ENCODE measurements at places on chromosomes 16 and 17. TPM values are rescaled to one million over a fixed set of nuclear protein-coding genes. Genes with fewer than 3 reads are reported as not detected.
A peak's percentile ranks its signal among the peaks of the same experiment; 100 is the strongest.

DNA sequence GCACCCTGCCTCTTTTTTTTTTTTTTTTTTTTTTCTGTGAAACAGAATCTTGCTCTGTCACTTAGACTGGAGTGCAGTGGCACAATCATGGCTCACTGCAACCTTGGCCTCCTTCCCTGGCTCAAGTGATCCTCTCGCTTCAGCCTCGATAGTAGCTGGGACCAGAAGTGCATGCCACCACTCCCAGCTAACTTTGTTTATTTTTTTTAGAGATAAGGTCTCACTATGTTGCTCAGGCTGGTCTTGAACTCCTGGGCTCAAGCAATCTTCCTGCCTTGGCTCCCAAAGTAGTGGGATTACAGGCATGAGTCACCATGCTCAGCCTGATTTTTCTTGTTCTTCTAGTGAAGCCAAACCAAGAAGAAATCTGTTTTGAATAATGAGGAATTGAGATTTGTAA lies 25.0 kb downstream of the CDK12 start:
- peaks cover 35% of the 10 kb centered on the region for H3K36me3 ChIP-seq
- peak overlapping the region; percentile 65 for H3K27ac ChIP-seq

GRCh38 chr16:1991948-1992703 lies 2.4 kb downstream of the SYNGR3 start:
- H3K4me1 ChIP-seq, result peaks cover 17% of the 10 kb centered on the region
- peak; percentile 98 for DNase-seq
- peak overlapping the region; percentile 62 for H3K4me3 ChIP-seq
- H3K36me3 ChIP-seq, result peaks cover 2% of the 10 kb centered on the region
- H3K27ac ChIP-seq, result no peak overlapping the region

- no peak for DNase-seq
- peak overlapping the region; percentile 74 for H3K4me3 ChIP-seq
- no peaks in the 10 kb centered on the region for H3K36me3 ChIP-seq
These were observed 3.4 kb downstream of the HS3ST3B1 start for GRCh38 chr17:14304222-14304772.

DNA sequence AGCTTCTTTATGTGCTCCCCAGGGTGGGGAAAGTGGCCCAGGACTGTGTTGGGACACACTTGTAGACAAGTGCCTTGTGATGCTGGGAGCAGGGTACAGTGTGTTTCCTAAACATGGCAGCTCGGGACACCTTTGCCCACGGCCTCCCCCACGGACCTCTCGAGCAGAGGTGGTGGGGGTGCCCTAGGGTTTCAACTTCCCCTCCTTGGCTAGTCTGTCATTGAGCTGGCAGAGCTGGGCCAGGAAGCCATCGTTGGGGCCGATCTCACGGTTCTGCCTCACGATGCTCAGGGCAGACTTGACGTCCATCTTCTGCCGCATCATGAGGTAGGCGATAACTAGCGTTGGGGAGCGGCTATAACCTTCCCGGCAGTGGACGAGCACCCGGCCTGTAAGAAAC lies 9.4 kb downstream of the DUSP3 start:
- peaks cover 56% of the 10 kb centered on the region for H3K4me1 ChIP-seq
- H3K4me3 ChIP-seq, result no peak overlapping the region
- H3K27me3 ChIP-seq, result no peaks in the 10 kb centered on the region
- peak overlapping the region; percentile 46 for H3K27ac ChIP-seq
- H3K36me3 ChIP-seq, result peaks cover 91% of the 10 kb centered on the region

GRCh38 chr17:41301204-41301790 lies 1.4 kb downstream of the KRTAP29-1 start:
- H3K36me3 ChIP-seq, result no peaks in the 10 kb centered on the region
- H3K4me3 ChIP-seq, result no peak overlapping the region
- H3K27ac ChIP-seq, result no peak overlapping the region
- DNase-seq, result no peak
- no peaks in the 10 kb centered on the region for H3K4me1 ChIP-seq

DNA sequence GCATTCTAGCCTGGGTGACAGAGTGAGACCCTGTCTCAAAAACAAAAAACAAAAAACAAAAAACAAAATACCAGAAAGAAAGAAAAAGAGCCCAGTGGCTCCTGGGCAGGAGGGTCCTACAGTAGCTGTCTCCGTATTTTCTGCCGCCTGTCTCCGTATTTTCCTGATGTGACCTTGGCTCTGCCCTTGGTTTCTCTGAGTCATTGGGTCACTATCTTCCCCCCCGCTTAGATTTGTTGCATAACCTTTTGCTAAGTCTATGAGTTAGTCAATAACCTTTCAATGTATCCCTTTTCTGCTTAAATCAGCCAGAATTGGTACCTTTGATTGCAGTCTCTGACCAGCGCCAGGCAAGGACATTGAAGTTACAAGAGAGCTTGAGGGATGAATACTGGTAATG lies 36.9 kb downstream of the MIS12 start:
- H3K27me3 ChIP-seq, result no peaks in the 10 kb centered on the region
- no peak overlapping the region for H3K27ac ChIP-seq
- DNase-seq, result no peak

DNA sequence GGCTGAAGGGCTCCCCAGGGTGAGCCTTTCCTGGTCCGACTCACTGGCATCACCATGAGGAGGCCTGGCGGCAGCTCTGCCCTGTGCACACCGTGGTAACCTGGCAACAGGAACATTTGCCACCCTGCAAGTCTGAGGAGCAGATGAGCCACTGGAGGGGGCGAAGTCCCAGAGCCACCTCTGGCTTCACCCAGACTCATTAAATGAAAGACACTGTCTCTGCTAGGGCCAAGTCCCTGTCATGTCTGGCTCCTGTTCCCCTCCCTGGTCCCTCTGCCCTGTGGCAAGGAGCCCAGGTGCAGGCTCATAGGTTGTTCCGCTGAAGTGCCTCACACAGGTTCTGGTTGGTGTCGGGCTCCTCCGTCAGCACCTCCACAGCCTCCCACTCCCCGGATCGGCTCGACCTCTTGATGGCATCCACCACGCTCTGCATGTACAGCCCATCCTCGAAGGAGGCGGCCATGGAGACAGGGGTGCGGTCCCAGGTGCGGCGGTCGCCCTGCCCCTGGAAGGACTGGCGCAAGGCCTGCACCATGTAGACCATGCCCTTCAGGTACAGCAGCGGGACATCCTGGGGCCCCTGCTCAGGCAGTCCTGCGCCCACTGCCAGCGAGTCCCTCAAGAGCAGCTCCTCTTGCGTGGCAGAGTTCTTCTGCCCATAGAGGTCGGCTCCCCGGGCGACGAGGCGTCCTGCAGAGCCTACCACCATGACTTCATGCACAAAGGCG lies 8.4 kb downstream of the C16orf86 start:
- H3K4me3 ChIP-seq, result no peak overlapping the region
- H3K4me1 ChIP-seq, result peaks cover 14% of the 10 kb centered on the region
- no peaks in the 10 kb centered on the region for H3K27me3 ChIP-seq
- no peak for DNase-seq
- H3K36me3 ChIP-seq, result peaks cover 9% of the 10 kb centered on the region

DNA sequence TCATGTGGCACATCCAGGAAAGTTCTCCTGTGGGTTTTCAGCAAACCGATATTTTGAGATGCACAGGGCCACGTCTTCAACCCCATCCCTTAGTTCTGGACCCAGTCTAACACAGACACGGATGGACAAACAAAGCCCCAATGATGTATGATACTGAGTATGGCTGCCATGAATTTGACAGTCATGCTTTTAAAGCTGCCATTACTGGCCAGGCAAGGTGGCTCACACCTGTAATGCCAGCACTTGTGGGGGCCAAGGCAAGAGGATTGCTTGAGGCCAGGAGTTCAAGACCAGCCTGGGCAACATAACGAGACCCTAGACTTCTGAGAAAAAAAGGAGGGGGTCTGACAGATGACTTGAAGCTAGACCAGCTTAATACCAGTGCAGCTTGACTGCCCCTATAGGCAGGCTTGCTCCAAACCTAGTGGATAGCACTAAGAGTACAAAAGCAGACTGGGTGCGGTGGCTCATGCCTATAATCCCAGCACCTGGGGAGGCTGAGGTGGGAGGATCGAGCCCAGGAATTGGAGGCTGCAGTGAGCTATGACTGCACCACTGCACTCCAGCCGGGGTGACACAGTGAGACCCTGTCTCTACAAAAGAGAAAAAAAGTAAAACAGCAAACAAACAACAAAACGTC lies 10.8 kb upstream of the ZNF629 start:
- DNase-seq, result no peak
- no peak overlapping the region for H3K4me3 ChIP-seq
- peak overlapping the region; percentile 80 for H3K27ac ChIP-seq
- peaks cover 4% of the 10 kb centered on the region for H3K4me1 ChIP-seq

GRCh38 chr16:12202486-12202885 lies 226.0 kb downstream of the SNX29 start:
- H3K27ac ChIP-seq, result no peak overlapping the region
- H3K27me3 ChIP-seq, result no peaks in the 10 kb centered on the region
- peaks cover 4% of the 10 kb centered on the region for H3K36me3 ChIP-seq
- no peak for DNase-seq
- no peak overlapping the region for H3K4me3 ChIP-seq
- no peaks in the 10 kb centered on the region for H3K4me1 ChIP-seq

GRCh38 chr17:28030386-28030785 lies 12.1 kb upstream of the NLK start:
- H3K4me3 ChIP-seq, result no peak overlapping the region
- H3K27ac ChIP-seq, result no peak overlapping the region
- H3K27me3 ChIP-seq, result no peaks in the 10 kb centered on the region
- H3K4me1 ChIP-seq, result no peaks in the 10 kb centered on the region
- no peak for DNase-seq
- H3K36me3 ChIP-seq, result no peaks in the 10 kb centered on the region

DNA sequence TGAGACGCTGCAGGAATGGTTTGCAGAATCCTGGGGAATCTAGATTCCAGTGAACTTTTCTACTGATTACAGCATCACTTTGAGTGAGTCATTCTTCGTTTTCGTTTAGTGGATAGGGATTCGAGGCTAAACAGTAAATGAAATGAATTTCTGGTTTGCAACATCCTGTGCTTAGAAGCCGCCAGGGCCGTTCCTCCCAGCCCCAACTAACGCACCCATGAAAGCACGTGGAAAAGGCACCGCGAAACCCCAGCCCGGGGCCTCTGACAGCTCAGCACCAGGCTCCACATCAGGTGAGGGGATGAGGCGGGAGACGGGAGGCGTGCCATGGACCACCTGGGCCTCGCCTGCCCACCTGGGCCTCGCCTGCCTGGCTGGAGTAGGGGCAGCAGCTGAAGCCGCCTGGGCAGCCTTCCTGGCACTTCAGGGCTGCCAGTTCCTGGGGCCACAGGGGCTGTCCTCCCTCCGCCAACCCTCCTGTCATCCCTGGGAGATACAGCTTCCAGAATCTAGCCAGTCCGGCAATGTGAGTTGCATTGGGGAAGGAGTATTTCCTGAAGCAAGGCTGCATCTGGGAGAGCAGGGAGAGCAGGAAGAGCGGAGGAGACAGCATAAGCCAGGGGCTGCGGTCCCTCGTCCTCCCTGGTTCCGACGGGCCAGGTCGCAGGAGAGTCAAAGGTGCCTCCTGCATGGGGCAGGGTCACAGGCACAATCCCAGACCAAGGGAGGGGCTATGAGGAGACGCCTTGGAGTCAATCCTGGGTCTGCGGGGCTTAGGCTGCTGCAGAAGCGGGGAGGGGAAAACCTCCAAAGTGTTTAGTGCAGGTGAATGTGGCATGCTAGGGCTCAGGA lies 78.4 kb downstream of the RPH3AL start:
- no peaks in the 10 kb centered on the region for H3K27me3 ChIP-seq
- DNase-seq, result peak; percentile 49
- no peak overlapping the region for H3K27ac ChIP-seq
- no peaks in the 10 kb centered on the region for H3K4me1 ChIP-seq

- H3K27me3 ChIP-seq, result no peaks in the 10 kb centered on the region
- no peak for DNase-seq
- no peak overlapping the region for H3K4me3 ChIP-seq
- no peak overlapping the region for H3K27ac ChIP-seq
These were observed 22.3 kb downstream of the MOSMO start for GRCh38 chr16:22030087-22030812.

GRCh38 chr16:83959656-83960434 lies 6.8 kb downstream of the OSGIN1 start:
- no peaks in the 10 kb centered on the region for H3K27me3 ChIP-seq
- peak overlapping the region; percentile 54 for H3K27ac ChIP-seq
- H3K4me3 ChIP-seq, result no peak overlapping the region

DNA sequence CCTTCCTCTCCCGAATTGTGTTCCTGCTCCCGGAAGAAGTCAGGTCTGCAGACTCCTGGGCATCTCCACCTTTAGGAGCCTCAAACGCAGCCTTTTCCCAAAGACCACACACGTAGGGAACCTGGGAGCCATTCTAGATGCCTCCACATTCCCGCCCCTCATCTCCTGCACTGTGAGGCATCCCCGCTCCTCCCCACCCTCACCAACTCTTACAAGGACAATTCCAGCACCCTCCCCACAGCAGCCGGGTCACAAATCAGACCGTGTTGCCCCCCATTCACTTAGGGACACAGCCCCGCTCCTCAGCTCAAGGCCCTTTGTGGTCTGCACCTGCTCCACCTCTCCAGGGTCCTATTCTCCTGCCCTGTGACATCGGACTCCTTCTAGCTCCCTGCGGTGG lies 49.6 kb downstream of the ABR start:
- no peak overlapping the region for H3K27ac ChIP-seq
- no peak overlapping the region for H3K4me3 ChIP-seq
- H3K27me3 ChIP-seq, result peaks cover 17% of the 10 kb centered on the region
- H3K36me3 ChIP-seq, result no peaks in the 10 kb centered on the region

GRCh38 chr16:82730901-82731300 lies 104.1 kb downstream of the CDH13 start:
- H3K4me1 ChIP-seq, result peaks cover 39% of the 10 kb centered on the region
- H3K4me3 ChIP-seq, result no peak overlapping the region
- no peaks in the 10 kb centered on the region for H3K27me3 ChIP-seq
- H3K27ac ChIP-seq, result no peak overlapping the region
- no peak for DNase-seq
- no peaks in the 10 kb centered on the region for H3K36me3 ChIP-seq

The SPATA33 gene
- total RNA-seq, result 3.0 TPM

The HOXB9 gene
- total RNA-seq, result not detected
